ENCODE measurements at places on chromosomes 7 and 10.

- DNase-seq: no peak
Measured at GRCh38 chr7:33578881-33579672, 326.3 kb upstream of the BMPER start.

DNA sequence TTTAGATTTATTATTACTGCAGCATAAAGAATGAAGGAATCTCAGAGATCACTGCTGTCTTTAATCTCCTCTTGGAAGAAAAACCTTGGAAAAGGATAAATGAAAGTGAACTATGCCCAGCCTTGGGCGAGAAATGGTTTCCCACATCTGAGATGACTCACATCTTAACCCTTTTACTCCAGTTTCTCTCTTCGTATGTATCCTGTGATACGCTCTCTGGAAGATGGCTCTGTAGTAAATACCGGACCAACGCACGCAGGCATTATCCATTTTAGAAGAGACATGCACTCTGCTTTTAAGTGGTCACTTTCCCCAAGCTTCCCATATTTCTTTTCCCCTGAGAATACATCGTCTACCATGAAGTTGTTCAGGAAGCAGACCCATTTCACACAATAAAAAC lies 207.3 kb upstream of the BMPER start:
- DNase-seq: no peak

- DNase-seq: no peak
Measured at GRCh38 chr7:2524808-2525657, 5.5 kb downstream of the LFNG start.

DNA sequence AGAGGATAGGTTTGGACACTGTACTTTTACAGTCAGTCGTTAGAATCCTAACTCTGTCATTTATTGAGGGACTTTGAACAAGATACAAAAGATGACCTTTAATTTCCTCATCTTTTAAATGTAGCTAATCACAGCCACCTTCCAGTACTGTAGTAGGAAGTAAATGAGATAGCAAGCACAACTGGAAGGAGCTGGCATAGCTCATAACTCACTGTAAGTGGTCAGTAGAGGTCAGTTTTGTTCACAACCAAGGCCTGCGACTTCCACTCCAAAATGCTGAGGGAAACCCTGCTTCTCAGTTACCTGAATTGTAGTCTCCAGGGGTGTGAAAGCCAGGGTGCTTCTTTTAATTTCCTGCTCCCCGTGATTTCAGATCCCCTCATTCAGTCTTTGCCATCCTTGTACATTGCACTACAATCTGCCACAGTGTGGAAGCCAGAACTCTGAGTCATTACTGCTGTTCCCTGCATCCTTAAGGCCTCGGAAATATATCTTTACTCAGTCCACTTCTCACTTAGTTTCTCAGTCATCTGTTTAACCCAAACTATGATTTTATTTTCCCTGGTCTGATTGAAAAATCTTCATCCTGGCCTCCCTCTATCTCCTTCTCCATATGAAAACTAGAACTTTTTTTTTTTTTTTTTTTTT lies 361.2 kb downstream of the NRG3 start:
- no peak for DNase-seq

GRCh38 chr10:18144928-18145327 lies 4.7 kb downstream of the CACNB2 start:
- no peak for DNase-seq

- no peak for DNase-seq
Measured at GRCh38 chr10:79431891-79432831, 13.3 kb downstream of the ZCCHC24 start.

- peak; percentile 78 for DNase-seq
Measured at GRCh38 chr7:129376778-129377700, 57.2 kb upstream of the STRIP2 start.

DNA sequence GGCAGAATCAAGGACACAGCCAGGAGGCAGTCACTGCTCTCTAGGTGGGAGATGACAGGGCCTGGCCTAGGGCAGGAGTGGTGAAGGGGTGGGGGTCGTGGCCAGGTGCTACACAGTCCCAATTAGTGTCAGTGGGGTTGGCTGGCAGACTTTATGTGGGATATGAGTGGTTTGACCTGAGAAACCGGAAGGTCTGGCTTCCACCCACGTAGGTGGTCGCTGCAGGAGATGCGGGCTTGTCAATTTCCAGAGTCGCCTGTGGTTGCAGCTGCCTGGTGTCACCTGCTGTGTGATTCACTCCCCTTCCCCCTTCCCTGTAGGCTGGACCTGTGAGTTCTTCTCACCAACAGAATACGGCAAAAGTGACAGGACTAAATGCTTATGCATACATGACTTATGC lies 124.3 kb downstream of the KLF6 start:
- DNase-seq: no peak

DNA sequence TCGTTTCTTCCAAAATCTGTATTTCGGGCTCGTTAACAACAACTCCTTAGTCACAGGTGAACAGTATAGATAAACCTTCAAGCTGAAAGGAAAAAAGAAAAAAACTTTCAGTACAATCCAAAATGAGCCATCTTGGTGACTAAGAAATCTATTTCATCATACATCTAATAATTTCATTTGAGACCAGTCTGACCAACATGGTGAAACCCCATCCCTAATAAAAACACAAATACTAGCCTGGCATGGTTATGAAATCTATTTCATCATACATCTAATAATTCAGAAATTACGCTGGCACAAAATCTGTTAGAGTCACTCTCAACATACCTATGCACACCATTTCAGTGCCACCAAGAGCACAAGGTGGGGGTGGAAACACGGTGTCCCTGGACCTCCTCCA lies 8.8 kb downstream of the DCLRE1C start:
- no peak for DNase-seq
